ENCODE measurements at places on chromosomes 3 and 15.

- no peak for DNase-seq
Measured at GRCh38 chr15:49877873-49878521, 241.0 kb downstream of the ATP8B4 start.

DNA sequence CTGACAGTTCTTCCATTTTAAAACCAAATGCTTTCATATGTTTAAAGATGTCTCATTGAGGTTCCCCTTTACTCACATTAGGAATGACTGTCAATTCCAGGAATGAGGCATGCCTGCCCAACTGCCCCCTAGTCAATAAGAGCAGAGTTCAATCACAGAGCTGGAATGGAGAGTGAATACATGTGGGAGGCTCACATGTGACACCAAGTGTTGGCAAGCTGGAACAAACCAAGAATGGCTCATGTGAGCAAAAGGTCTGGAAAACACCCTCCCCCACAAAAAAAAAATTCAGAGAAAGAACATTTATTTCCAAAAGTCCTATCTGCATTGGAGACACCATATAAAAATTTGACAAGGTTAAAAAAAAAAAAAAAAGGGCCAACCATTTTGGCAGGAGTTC is 3.7 kb downstream of the PBRM1 start:
- no peak for DNase-seq

GRCh38 chr3:178381971-178382448 is 154.2 kb upstream of the KCNMB2 start:
- no peak for DNase-seq

DNA sequence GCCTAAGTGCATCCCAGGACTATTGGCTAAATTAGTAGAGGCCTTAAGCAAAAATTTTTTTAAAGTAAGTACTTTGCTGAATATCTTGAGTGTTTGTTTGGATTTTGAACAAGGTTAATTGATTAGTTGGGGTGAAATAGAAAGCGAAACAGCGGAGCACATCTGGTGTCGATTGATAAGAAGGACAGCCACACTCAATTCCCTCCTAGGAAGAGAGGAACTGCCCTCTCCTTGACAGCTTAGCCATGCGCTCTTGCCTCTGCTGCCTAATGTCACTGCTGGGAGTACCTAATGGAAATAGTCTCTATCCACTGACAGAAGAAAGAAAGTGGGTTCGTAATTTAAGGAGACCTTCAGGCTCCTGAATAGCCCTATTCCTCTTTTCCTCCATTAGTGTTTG is 943.6 kb downstream of the DIPK2A start:
- DNase-seq: no peak

DNA sequence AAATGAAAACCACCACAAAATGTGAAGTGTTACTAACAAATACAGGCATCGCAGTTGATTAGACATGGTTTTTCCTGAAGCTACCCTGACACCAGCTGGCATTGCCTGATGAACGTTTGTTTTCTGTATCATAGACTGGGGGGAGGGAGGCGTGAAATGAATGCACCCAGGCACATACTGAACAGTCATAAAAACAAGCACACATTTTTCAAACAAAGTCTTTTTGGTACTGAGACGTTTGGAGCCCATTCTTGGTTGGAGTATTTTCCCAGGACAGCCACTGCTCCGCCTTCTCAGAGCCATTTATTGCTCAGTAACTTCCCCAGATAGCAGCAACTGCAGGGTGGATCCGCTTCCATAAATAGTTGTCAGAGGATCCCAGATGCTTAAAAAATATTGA is 52.4 kb downstream of the KLF13 start:
- no peak for DNase-seq

GRCh38 chr15:101110681-101111569 is 140.9 kb downstream of the CHSY1 start:
- no peak for DNase-seq

GRCh38 chr3:166279636-166280035 is 442.4 kb upstream of the BCHE start:
- DNase-seq: no peak

DNA sequence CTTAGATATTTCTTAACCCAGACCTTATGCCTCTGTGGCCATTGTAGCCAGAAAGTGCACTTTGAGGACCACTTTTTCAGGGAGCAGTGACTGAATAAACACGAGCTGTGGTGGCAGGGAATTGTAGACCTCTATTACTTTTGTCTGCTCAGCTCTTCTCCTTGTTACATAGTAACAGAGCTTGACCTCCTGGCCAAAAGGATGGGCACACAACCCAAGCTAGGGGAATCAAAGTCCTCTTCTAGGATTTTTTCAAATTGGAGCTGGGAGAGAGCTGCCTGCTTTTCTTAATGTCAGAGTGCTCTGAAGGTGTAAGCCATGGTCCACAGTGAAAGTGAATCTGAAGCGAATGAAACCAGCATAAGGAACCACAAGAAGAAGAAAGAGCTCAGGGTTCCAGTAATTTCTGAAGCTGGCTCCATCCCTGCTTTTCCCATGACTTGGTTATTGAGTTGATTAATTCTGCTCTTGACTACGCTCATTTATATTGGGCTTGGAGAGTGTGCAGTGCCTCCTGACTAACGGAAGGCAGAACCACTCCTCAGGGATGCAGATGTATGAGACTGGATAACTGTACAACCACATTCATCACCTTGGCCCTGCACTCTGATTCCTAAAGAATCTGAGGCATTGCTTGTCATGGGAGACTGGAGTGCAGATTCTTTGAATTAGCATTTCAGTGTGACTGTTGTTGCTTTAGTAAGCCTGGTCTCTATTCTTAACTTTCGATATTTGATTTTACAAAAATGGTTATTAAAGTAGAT is 60.9 kb downstream of the TLNRD1 start:
- no peak for DNase-seq

DNA sequence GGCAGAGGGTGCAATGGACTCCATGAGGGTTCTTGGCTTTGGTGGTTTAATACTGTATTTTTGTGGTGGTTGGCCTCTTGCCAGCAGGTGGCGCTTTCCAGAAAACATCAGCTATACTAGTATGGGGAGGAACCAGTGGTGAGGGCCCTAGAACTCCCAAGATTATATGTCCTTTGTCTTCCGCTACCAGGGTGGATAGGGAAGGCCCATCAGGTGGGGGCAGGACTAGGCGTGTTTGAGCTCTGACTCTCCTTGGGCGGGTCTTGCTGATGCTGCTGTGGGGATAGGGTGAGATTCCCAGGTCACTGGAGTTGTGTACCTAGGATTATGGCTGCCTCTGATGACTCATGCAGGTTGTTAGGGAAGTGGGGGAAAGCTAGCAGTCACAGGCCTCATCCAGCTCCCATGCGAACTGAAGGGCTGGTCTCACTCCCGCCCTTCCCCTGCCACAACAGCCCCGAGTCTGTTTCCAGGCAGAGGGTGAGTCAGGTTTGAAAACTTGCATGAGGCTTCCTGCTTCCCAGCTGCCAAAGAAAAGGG is 357.7 kb downstream of the OTOL1 start:
- DNase-seq: no peak

GRCh38 chr15:47398132-47398531 is 319.2 kb upstream of the SEMA6D start:
- DNase-seq: no peak

- DNase-seq: no peak
Measured at GRCh38 chr3:9781978-9782603, 10.2 kb downstream of the TADA3 start.

All from stimulated activated CD8-positive, alpha-beta memory T cell treated with anti-CD3 and anti-CD28 coated beads, Interleukin-7, amount 100 ng/mL, for 24 hours (primary cell).